Stimulated activated CD4-positive, alpha-beta T cell treated with anti-CD3 and anti-CD28 coated beads, Interleukin-4, amount 100 ng/mL, for 48 hours (primary cell): ENCODE measurements at places on chromosomes 2 and 18.

GRCh38 chr18:3508576-3509549 is 58.9 kb downstream of the TGIF1 start:
- no peak for DNase-seq

DNA sequence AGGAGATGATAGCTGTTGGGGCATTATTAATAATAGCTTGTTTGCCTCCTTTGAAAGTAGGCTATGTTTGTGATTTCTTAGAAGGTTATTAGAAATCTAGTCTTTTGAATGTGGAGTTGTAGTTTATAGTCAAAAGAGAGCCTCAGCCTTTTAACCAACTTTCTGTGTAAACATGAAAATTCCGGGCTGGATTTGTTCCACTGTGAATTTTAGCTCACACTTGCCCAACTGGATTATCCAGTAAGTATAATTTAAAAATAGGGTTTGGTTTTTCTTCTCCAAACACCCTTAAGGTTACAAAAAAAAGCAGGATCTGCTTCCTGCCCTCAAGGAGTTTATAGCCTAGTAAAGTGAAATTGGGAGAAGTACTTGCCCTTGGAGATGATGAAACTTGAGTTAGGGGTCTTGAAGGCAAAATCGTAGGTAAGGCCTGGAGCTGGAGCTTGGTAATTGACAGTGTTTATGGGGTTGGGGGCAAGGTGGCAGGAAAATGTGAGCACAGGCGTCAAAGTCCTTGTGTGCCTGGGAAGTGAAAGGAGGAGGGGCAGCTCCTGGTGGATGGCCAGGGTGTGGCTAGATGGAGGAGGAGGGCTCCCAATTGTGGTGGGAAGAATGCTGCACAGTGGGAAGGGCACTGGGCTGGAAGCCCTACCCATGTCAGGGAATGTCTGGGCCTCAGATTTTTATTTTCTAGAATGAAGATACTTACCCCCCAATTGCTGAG is 21.3 kb downstream of the ITGA6 start:
- no peak for DNase-seq

DNA sequence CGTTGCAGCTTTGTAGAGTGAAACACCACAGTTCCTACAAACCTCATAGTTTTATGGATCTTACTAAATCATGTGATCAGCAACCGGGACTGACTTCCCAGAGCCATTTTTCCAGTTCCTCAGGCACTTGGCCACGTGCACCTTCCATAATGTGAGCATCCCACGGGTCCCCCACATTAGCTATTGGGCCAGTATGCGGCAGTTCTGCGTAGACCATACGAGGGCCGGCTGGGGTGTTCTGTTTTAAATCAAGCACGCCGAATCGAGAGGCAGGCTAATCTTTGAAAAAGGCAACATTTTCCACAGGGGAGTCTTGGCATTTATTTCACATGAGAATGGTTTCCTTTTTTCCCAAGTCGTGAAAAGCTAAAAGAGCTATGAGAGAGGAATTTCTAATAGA is 135.6 kb upstream of the CCDC195 start:
- no peak for DNase-seq

GRCh38 chr2:122927710-122928557 is 1097.2 kb upstream of the CNTNAP5 start:
- DNase-seq, result no peak

DNA sequence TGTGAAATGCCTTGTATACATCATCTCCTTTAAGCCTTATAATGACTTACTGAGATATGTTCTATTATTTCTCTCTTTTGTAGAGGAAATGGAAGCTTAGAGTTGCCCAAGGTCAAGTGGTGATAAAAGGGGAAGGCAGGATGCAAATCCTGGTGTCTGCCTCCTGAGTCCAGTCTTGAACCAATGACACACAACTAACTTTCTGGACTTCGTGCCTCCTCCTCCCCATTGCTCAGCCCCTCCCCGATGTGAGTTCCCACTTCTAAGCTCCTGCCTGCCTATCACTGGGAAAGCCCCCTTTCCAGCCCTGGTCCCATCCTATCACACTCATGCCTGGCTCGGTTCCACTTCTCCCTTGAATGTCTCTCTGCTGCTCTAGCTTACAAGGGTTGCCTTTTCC is 6.9 kb upstream of the CTIF start:
- no peak for DNase-seq

GRCh38 chr2:210544831-210545230 is 11.6 kb upstream of the CPS1 start:
- DNase-seq, result no peak

GRCh38 chr2:43228321-43228751 is 1.9 kb upstream of the ZFP36L2 start:
- DNase-seq, result no peak

- no peak for DNase-seq
Observed at GRCh38 chr2:51595836-51596235, 563.9 kb upstream of the NRXN1 start.

DNA sequence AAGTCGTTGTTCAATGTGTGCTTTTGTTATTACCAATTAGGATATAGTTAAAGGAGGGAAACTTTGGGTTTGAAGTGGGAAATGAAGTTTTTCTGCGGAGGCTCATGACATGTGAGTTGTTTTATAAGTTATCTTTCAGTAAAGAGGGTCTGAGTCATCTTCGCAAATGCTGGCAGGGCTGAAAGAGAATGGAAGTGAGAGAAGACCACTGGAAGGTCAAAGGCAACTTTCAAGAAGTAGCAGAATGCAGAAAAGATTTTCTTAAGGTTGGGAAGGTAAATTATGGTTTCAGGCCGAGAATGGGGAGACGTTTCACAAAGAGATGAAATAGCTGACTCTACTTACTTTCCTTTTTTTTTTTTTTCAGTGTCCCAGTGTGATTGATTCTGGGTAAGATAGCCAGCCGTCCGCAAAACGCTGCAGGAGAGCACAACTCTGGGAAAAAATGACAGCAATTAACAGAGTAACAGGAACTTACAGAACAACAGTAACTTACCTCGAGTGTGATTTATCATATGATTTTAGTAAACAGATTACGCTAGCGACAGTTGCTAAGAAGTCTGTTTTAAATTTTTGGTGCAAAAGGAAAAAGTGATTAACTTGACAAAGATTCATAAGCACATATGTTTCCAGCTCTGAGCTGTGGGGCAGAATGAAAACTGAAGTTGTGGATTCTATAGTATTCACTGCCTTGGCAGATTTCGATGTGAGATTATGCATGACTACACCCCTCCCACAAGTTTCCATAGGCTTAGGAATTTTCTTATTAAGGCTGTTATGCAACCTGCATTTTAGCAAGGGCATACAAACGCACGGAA is 46.8 kb upstream of the ACTR3 start:
- DNase-seq, result no peak

DNA sequence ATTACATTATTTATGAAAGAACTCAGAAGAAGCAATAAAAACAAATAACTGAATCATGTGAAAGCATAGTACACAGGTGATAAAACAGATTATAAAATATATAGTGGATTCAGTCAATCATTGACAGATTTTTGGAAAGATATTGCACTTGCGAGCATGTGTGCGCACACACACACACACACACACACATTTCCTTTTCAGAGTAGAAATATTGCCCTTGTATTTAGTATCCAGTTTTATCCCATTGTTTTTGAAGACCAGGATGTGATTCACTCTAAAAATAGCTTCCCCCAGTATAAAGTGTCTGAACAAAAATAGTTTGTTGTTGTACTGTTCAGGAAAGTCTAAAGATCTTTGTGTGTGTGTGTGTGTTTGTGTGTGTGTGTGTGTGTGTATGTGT is 145.5 kb downstream of the CALCRL start:
- no peak for DNase-seq

DNA sequence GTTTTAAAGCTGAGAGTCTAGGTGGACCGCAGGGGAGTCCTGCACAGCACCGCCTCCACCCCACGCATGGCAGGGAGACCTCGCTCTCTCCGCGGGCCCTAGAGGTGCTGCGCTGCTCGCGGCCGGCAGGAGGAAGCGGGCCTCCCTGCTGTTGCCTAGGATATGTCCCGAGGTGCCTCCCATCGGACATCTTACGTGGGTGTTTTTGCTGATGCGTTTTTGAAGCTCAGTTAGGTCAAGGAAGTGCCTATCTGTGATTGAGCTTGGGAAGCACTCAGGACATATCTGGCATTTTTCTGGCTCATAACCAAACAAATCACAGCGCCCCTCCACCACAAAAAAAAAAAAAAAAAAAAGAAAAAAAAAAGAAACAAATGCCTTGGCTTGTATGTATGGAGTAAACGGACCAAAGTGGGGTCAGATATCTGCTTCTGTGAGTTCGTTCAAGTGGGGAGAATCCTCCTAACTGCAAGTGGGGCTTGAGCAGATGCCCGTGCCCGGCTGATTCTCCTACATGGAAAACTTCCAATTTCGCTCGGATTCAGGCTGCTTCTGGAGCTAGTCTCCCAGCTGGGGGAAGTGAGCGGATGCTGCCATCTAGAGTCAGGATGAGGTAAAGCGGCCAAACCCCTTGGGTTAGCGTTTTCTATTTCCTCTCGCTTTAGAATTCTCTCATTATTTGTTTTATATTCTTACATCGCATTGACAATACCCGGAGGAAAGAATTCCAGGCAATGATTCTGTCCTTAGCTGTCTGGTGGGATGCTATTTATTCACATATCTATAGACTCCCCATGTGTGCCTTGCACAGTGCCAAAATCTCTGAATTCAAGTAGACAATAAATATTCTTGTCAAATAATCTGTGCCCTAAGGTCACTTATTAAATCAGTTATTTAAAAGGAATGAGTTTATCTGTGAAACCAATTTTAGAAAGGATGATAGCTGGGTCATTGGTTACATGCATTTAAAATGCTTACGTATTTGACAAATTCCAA is 95.3 kb downstream of the CD8B2 start:
- DNase-seq, result peak; percentile 37

DNA sequence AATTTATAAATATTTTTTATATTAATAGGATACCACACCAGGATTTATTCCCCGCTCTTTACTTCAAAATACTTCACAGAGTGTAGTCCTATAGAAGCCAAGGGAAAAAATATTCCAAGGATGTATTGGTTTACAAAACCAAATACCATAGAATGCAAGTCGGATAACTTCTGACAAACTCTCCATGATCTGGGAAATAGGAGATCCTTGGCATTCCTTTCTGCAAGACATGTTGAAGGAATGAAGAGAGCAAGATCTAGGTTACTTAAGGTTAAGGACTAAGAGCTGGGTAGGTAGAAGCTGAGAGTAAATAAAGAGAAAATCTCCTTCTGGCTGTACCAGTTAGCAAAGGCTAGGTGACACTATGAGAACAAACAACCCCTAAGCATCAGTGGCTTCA is 141.2 kb downstream of the LRATD1 start:
- DNase-seq, result no peak

DNA sequence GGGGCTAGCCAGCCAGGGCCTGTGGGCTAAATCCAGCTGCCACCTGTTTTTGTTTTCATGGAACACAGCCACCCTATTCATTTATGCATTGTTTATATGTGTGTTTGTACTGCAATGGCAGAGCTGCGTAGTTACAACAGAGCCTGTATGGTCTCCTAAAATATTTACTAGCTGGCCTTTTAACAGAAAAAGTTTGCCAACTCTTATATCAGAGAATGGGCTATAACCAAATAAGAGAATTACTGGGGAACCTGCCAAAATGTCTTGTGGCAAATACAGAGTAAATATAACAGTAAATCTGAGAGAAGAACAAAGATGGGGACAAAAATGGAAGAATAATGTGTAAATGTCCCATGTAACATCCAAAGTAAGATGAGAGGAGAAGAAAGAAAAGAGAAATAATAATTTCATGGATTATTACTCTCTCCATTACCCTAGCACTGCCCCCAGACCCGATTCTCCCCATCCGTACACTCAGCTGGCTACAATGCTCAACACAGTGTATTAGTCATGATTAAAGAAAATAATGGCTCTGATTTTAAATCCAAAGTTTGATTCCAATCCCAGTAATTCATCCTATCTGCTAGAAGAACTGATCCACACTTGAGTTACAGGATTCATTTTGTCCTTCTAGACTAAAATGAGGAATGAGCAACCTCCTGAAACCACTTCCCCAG is 249.3 kb downstream of the LRATD1 start:
- no peak for DNase-seq

GRCh38 chr2:10264506-10265328 is 38.0 kb upstream of the HPCAL1 start:
- no peak for DNase-seq

DNA sequence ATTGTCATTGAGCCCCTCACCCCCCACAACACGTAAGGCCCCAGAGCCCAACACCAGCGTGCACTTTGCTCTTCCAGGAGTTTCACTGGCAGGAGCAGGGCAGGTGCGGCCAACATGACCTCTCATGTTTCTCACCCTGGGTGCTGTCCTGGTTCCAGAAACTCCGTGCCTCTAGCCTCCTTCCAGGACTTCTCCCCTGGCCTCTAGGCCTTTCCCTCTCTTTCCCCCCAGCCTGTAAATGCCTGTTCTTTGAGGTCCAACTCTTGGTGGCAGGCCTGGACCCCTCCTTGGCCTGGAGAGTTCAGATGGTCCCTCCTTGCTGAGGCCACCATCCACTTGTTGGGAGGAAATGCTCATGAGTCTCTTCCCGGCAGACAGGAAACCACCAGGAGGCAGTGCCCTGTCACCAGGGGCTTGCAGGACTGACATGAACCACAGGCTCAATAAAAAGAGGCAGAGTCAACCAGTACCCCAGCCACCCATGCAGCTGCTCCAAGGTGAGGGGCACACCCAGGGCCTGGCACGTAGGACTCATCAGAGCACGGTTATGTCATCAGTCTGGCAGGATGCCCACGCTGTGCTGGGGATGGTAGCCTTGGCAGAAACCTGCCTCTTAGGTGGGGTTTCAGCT is 1.5 kb downstream of the MALL start:
- no peak for DNase-seq

- DNase-seq, result no peak
Observed at GRCh38 chr2:8528863-8529262, 153.0 kb upstream of the ID2 start.

DNA sequence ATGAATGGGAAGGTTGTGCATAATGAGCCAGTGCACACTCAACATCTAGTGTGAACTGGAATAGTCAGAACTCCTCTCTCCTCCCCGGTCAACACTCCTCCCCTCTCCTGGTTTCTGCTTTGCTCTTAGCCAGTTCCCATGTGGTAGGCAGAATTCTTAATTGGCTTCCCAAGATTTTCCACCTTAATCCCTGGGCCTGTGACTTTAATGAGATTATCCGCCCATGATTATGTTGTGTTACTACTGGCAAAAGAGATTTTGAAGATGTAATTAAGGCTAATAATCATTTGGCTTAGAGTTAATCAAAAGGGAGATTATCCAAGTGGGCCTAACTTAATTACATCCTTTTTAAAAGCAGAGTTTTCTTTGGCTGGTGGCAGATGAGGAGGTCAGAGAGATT is 34.2 kb upstream of the REV1 start:
- DNase-seq, result no peak

- DNase-seq, result peak; percentile 63
Observed at GRCh38 chr2:95526360-95527341, 42.1 kb upstream of the TRIM43B start.

DNA sequence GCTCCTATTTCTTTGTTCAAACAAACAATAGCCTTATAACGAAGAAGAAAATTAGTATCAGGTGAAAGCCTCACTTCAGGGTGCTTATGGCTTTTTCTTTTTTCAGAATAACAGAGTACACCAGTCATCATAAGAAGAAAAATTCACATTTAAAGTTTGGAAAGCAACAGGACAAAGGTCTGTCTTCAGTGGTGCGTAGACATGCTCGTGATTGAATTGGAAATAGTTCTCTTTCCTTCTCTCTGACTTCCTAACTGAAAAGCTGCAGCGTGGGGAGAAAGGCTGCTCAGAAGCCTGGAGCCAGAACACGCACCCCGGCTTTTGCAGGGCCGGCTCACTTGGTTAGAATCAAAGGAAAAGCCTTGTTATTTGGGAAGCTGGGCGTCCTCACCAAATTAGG is 127.6 kb upstream of the ZNF516 start:
- DNase-seq, result no peak
